ENCODE measurements at places on chromosomes 7 and 10.

DNA sequence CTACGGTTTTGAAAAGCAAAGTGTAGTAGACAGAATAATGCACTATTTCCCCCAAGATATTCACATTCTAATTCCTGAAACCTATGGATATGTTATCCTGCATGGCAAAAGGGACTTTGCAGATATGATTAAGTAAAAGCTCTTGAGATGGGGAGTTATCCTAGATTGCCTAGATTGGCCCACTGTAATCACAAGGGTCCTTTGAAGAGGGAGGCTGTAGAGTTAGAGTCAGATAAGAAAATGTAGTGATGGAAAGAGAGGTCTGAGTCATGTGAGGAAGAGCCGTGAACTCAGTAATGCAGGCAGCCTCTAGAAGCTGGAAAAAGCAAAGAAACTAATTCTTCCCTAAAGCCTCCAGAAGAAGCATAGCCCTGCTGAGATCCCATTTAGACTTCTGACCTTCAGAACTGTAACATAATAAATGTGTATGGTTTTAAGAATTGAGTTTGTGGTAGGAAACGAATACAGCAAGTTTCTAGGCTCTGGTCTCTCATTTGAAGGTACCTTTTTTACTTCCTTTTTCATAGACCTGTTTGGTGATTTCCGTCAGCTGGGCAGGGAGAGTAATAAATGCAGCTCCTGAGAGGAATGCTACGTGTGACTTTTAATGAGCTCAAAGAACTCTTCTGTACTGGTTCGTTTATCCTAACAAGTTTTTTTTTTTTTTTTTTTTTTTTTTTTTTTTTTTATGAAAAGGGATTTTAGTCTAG, 41.9 kb upstream of the NXPH1 start:
- DNase-seq = no peak

DNA sequence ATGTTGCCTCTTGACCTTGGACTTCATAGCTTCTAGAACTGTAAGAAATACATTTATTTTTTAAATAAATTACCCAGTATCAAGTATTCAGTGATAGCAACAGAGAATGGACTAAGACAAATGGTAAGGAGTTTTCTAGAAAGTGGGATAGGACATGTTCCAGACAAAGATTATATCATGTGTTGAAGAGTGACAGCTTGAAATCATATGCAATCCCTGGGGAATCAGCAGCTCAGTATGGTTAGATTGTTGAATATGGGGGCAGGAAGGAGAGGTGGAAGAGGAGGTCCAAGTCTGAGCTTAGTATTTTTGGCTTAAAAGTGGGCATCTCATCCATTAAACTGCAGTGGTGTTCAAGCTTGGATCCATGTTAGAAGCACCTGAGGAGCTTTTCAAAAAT, 74.1 kb downstream of the ENTPD1 start:
- DNase-seq = no peak

DNA sequence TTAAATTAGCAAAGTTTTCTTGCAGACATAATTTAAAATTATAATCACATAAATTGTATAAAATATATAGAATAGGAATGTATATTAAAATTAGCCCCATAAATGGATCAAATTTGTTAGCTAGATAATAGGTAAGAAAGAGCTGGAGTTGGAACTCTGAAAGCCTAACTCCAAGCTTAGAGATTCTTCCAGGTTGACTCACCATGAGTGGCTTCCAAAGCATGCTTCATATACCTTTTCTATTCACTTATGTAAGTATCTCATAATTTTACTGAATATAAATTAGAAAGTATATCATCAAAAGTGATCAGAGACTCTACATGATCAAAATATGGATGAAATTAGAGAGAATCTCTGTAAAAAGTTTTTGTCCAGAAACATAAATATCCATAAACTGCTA, 320.7 kb upstream of the MAGI2 start:
- DNase-seq = no peak

DNA sequence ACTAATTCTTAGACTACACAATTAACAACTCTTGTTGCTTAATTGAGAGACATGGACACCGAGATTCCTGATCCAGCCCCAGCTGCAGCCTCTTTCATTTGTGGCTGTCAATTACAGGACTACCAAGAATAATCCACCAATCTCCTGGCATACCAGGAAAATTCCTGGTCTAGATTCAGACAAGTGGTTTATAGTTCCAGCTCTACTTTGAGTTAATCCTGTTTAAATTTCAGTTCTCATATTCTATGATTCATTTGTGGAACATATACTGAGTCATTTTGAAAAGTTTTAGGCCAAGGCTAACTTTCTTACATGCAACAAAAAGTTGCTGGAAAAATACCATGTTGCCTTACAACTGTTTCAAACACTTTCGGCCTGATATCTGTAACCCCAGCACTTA, 253.5 kb downstream of the MAGI2 start:
- peak; percentile 50 for DNase-seq
